Hepatocyte (in vitro differentiated cells): ENCODE measurements at places on chromosomes 7 and 10. TPM values are rescaled to one million over a fixed set of nuclear protein-coding genes. Genes with fewer than 3 reads are reported as not detected.

DNA sequence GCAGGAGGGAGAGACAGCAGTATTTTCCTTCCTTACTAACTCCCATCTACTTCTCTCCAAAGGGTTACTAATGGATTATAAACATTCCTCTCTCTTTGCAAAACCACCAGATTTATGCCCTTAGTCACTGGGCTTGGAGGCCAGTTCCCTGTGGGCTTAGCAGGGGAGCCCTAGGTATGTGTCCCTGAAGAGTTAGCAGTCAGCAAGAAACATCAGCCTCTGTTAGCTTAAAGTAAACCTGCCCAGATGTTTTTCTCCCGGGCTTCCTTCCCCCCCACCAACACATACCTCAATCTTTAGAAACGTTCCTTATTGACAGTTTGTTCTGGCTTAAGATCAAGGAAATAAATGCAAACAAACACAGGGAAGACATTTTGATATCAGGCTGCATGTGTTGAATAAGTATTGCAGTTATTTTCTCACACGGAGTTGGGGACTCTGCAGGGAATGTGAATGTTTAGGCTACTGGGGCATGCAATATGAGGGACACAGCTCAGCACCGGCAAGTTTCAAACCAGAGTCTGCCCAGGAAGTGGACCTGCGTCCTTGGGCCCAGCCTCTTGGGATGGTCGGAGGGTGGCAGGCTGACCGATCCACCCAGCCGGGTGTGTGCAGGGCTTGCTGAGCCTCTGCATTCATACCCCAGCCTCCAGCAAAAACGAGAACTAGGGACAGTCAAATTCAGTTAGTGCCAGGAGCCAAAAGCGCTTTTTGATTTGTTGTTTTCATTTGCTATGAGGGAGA, 252.0 kb upstream of the GRB10 start:
- peak; percentile 58 for DNase-seq

GRCh38 chr10:24518981-24519597, 204.6 kb downstream of the ARHGAP21 start:
- peak; percentile 85 for DNase-seq

DNA sequence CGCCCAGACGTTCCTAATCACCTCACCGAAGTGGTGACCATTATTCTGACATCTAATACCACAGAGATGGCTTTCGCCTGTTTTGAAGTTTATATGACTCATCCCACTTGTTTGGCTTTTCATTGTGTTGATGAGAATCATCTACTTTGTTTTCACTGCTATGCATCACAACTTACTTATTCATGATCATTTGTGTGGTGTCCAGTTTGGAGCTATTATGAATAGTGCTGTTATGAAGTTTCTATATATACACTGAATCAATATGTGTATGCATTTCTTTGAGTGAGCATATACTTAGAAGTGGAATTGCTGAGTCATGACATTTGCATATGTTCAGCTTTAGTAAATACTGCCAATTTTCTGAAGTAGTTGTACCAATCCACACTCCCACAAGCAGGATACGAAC, 38.6 kb upstream of the TNKS2 start:
- DNase-seq = no peak

DNA sequence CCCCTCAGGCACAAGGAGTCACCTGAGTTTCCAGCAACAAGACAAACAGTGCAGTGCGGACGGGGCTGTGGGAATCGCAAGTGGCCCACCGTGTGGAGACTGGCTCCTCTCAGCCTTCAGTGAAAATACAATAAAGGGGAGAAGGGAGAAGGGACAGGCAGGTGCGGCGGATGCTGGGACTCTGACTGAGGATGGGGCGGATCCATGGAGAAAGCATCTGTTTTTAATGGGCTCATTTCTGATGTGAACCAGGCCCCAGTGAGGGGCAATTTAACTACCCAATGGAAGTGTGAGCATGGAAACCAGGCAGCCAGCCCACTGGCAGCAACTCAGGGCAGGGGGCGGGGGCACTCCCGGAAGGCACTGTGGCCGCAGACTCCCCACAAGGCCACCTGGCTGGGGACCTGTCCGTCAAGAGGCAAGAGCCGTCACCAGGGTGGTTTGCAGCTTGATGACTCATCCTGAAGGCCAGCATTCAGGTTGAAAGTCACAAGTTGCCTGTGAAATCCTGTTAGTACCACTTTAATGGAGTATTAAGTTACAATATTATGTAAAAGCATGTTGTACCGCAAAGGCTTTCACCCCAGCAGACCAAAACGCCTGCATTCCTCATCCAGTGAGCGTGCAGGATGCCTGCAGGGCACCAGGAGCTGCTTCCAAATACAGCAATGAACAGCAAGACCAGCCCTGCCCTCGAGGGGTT, 476.4 kb downstream of the PTPRN2 start:
- DNase-seq = peak; percentile 56

DNA sequence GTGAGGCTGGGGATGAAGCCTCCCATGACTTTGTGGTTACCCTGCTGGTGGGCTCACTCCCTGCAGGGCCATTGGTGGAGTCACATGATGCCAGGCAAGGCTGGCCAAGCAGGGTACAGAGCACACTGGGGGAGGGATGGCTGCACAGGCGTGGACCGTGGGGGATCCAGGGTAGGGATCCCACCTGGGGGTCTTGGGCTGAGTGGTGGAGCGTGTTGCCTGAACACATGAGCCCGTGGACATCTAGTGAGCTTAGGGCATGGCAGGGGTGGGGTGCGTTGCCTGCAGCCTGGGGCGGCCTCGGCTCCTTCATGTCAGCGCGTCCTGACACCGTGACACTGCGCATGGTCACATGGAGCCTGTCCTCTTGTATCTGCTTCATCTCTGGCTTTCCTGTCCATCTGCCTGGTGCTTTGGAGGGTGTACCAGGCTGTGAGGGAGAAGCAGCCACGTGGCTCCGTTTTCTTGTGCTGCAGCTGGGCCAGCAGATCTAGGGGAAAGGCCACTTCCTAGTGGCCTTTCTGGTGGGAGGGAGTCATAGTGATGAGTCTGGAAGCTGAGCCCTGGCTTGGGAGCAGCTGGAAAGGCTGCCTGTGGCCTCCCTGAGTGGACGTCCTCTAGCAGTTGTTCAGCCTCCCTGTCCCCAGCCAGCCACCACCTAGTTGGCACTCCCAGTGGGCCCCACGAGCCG, 96.2 kb downstream of the LHPP start:
- DNase-seq = no peak

DNA sequence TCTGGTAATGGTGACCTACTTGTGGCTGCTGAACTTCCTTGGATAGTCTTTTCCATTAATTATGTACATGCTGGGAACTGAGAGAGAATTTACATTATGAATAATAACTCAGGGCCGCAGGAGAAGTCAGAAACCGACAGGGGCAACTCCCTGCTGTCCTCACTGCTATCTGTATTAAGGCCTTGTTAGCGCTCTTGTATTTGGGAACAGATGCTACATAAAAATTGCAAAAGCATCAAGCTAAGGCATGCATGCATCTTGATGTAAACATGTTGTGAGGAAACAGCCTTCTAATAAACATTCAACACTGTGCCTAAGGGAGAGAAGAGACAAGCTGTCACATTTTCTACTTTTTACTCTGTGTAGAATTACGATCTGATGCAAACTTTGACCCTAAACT, 158.4 kb downstream of the PARD3 start:
- no peak for DNase-seq

DNA sequence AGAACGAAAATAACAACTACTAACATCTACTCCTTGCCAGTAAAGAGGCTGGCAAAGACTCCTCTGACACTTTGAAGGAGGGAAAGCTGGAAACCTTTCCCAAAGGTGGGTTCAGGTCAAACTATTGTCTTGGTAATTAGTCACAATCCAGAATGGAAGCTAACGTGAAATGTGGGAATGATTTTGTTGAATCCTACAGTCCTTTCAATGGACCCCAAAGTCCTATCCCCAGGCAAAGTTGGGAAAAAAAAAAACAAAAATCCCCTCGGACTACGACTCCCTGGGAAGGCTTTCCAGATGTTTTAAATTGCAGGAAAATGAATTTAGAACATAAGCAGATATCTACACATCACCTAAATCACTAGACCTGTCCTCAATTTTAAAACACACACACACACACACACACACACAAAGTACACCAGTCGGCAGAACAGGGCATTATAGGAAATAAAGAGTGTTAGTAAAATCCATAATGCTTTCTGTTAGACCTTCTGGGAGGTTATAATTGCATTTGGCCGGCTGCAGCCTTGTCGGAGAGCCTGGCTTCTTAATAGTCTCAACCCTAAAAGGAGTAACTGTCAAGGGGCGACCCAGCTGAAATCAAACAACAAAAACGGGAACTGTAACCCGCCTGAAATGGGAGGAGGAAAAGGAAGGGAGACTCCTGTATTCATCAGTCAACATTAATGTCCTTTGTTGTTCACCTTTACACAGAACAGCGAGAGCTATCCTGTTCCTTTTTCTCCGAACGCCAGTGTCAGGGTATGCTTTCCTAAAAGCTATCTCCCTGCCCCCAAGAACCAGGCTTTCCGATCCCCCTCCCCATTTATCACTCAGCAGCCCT, 1.5 kb downstream of the DOCK4 start:
- DNase-seq = peak; percentile 8

GRCh38 chr10:1498746-1499358, 238.5 kb downstream of the ADARB2 start:
- DNase-seq = no peak

Gene HERC4
- 46.8 and 54.0 TPM in 2 replicates for total RNA-seq

Gene KCP
- total RNA-seq = 0.20 and 0.40 TPM in 2 replicates

Gene ZPBP
- not detected in 2 replicates for total RNA-seq
